ENCODE measurements at places on chromosomes 11 and 22.
A peak's percentile ranks its signal among the peaks of the same experiment; 100 is the strongest.

GRCh38 chr11:117969160-117969991 is 16.8 kb upstream of the IL10RA start:
- DNase-seq: no peak

- peak; percentile 12 for DNase-seq
Observed at GRCh38 chr11:14075118-14076078, 112.9 kb downstream of the SPON1 start.

GRCh38 chr22:46522797-46523196 is 14.6 kb downstream of the CELSR1 start:
- DNase-seq: no peak

DNA sequence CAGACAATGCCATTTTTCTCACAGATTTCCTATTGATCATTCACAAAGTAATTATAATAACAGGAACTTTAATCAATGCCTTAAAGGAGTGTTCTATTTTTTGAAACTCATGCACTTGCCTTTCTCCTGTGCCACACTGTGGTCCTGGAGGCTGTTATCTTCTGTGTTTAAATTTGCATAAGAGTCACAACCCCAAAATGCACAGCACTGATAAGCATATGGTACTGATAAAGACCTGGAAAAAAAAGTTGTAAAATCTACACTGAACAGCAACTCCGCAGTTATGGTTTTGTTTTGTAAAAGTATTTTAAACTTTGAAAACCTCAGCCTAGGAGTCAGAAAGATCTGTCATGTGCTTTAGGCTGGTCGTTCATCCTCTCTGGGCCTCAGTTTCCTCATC is 9.1 kb upstream of the CCDC34 start:
- DNase-seq: no peak

DNA sequence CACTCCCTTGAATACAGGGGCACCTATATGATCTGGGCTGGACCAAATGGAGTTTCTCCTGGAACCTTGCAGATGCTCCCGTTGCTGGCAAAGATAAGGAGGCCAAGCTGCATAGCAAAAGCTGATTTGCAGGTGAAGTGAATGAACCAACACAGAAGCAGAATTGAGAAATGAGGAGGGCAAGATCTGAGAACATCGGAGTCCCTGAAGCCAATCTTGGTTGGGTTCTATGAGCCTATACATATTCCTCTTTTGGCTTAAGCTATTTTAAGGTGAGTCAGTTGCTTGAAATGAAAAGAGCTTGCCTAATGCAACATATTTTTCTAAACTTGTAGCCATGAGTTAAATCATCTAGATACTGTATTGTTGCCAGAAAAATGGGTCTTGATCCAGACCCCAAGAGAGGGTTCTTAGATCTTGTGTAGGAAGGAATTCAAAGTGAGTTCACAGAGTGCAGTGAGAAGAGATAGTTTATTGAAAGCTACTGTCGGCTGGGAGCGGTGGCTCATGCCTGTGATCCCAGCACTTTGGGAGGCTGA is 23.5 kb downstream of the WEE1 start:
- no peak for DNase-seq

DNA sequence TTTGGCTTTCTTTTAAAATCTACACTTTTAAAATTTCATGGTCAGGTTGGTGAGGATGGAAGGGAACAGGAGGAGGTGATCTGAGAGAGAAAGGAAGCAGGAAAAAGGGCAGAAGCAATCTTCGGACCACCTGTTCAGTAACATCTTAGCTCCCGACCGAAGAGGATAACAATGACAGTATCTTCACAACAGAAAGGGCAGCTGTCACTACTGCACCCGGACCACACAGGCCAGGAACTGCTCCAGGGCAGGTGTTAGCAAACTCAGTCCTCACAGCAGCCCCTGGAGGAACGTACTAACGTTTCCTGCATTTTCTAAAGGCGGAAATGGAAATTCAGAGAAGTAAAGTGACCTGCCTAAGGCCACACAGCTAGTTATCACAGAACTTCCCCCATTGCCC is 16.8 kb downstream of the PTPN5 start:
- DNase-seq: no peak

DNA sequence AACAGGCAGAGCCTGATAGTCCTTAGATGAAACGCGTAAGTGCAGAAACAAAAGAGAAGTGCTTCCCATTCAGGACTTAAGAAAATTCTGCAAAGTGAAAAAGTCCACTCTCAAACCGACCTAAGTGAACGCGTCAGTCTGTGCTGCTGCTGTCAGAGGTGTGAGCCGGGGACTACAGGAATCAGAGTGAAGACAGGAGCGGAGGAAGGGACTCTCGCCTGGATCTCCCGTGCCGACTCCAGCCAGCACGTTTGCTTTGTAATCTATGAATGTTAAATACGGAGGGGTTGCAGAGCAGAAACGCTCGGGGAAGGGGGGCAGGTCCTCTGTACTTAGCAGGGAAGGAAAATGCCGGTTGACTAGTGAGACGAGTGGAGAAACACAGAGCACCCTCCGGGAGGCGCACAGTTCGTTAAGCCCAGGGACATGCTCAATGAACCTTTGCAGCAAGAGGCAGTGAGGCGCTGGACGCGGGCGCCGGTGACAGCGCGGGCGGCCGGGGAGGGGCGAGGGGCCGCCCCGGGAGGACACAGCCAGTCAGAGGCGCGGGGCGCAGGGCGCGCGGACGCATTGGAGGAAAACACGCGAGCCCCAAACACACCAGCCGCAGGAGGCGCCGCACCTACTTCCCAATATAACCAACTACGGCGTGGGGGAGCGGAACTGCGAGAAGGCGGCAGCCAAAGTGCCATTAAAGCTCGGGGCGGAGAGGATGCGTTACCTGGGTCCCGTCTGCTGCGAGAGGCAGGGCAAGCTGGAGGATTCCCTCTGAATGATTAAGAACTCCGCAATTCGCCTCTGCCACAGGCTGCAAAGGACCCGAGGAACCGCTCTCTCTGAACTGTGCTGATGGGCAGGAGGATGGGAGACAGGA is at the start of gene CNTN5:
CNTN5 (plus strand) TSS at position 598 of the 874 bp plus-strand sequence.
- peak; percentile 3 for DNase-seq

GRCh38 chr11:57103899-57104605 is 77.7 kb upstream of the LRRC55 start:
- DNase-seq: no peak

DNA sequence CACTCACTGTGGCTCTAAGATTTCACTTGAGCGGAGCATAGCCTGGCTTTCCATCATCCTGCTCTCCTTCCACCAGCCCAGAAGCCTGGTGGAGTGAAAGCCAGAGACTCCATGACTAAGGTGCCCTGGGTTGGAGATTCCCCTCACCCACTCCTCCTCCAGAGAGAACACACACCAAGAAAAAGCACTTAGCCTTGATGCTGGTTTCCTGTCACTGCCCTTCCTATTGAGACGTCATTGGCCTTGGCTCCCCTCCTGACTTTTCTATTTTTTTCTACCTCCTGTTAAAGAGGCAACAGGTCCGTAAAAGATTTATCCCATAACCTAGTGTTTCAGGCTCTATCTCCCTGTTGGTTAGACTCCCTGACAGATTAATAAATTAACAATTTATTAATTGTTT is 38.5 kb upstream of the APLNR start:
- DNase-seq: no peak

- DNase-seq: no peak
Observed at GRCh38 chr22:39917776-39918495, 17.1 kb downstream of the GRAP2 start.
